ENCODE measurements at places on chromosomes 4 and X.

DNA sequence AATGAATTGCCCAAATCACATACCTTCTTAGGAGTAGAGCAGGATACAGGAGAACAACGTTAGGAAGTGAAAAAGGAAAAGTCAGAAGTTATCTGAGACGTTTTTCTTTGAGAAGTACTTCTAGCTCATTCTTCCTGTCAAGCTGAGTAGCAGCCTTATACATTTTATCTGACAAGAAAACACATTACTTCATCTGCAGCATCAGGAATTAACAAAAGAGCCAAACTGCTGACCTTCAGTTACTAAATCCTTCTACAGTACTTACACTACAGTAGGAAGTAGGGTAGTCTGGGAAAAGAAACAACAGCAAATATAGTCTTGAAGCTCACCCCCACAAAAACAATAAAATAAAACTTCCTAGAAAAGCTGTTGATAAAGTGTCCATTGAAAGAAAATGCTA is 57.0 kb downstream of the ATP11C start:
- DNase-seq, result no peak

- no peak for DNase-seq
Measured at GRCh38 chr4:102732678-102733077, 28.1 kb downstream of the MANBA start.

- DNase-seq, result no peak
Measured at GRCh38 chrX:11117745-11118144, 6.6 kb downstream of the HCCS start.

GRCh38 chr4:173282256-173282562 is 51.9 kb downstream of the HMGB2 start:
- DNase-seq, result no peak

DNA sequence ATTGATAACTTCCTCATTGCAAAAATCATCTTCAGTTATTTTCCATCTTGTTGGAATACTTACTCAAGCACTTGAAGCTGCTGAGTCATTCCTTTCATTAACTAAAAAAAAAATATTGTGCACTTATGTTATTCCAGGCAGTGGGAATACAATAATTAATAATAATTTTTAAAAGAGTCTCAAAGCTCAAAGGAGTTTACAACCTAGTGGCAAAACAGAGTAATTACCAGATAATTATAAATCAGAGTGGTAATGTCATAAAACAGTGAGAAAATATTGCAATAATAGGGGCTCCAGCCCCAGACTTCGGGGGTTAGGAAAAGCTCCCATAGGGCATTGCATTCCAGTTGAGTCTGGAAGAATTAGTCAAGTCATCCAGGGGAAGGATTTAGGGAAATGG is 79.6 kb downstream of the DDX53 start:
- DNase-seq, result no peak

GRCh38 chr4:171718069-171718468 is 95.1 kb upstream of the GALNTL6 start:
- no peak for DNase-seq

- DNase-seq, result no peak
Measured at GRCh38 chr4:107991945-107992630, 2.4 kb downstream of the HADH start.

DNA sequence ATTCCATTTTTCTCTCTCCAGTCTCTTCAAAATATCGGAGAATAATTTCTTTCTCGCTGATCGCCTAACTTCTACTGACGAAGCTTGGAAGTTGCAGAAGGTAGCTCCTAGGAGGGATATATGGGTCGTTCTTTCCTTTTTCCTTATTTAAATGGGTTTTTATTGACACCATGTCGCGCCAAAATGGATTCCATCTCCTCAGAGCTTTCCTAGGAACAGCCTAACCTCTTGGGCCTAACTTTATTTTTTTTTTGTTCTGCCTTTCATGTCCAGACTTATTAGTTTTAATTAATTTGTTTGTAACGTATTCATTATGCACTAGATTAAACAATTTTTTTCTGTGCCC is 359.4 kb upstream of the ZCCHC13 start:
- DNase-seq, result no peak

- DNase-seq, result no peak
Measured at GRCh38 chr4:41038304-41038703, 176.0 kb downstream of the APBB2 start.

DNA sequence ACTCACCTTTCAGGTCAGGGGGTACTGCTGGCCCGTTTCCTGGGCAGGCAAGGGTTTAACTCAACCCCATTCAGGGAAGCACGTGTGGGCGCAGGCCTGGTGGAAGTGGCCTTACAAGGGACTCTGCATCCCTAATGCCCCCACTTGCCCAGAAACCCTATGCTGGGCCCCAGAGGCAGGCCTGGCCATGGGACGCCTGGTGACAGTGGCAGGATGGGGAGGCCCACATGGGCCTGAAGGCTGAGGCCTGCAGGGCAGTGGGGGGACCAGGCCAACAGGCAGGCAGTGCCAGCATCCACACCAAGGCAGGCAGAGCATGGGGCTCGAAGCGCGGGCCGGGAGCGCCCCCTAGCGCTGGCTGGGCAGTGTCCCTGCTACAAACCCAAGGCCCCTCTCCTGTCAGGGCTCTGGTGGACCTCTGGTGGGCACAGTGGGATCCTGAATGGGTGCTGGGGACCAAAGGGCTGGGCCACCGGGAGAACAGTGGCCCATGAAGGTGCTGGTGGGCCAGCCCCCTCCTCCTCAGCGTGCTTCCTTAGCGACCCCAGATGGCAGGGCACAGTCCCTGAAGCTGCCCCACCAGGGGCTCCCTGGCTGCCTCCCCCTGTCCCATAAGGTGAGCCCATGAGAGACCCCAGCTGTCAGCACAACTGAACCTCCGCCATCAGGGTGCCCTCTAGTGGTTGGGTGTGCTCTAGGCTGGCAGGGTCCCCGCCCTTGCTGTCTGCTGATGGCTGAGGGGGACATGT is 16.8 kb downstream of the FGFR3 start:
- peak; percentile 51 for DNase-seq

DNA sequence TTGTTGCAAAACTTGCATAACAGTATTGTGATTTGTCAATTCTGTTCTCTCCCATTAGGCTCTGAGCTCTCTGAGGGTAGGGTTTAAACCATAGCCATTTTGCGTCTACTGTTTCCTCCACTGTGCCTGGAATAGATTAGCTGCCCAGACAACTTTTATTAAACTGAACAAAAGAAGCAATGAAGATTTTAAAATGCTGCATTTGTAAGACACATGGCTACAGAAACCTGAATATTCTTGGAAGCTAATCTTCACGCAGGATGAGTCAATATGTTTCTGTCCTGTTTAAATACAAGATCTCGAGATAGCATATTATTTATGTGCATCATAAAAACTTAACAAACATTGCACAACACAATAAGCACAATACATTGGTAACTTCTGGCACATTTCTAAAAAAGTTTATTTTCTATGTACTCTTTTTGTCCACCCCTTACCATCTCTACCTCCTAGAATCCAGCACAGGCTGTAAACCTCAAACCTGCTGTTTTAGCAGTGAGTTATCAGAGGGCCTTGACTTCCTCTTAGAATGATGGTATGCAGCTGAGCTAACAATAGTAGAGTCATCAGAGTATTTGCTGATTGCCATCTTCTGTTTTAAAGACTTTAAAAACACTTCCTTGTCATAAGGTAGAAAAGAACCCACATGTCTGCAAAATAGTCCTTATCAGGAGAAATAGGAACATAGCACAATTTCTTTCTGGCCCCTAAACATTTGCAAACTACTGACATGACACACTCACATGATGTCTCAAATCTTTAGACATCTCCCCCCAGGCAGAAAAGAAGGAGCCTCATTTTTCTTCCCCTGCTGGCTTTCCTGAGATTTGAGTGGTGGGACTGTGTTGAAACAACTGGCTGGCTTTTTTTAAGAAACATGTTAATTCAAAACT is 10.6 kb upstream of the CCNG2 start:
- DNase-seq, result no peak

DNA sequence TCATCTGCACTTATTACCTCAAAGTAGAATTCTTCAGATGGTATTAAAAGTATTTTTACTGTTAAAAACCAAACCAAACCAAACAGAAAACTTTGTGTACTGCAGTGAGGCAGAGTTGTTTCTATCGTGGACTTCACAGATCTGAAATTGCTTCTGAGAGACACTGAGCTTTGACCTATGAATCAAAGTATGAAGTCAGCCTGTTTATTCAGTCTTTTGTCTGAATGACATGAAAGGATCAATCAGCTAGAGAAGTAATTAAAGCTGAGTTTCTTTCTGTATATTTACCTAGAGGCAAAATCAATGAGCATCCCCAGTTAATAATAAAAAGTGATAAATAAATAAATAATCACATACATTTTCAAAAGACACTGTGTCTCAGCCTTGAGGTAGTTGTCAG is 2121.0 kb downstream of the PCDH7 start:
- DNase-seq, result no peak

DNA sequence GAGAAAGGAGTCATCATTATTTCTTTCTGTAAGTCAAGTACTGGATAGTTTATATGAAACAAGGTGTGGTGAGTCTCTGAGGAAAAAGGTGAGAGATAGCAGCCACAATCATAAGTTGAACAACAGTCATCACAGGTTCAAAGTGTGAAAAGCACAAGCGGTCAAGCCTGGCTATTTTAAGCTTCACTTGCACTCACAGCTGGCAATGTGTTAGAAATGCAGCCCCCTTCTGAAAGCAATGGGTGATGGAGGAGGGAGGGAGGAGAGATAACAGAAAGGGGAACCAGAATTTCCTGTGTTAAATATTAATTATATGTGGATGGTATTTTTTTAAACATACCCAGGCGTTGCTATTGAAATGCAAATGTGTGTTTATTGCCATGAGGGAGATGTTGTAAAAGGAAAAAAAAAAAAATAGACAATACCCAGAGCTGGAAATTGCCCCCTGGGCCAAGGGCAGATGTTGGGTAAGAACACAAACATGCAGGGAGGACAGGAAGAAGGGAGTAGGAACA is 26.9 kb upstream of the BMP3 start:
- no peak for DNase-seq

DNA sequence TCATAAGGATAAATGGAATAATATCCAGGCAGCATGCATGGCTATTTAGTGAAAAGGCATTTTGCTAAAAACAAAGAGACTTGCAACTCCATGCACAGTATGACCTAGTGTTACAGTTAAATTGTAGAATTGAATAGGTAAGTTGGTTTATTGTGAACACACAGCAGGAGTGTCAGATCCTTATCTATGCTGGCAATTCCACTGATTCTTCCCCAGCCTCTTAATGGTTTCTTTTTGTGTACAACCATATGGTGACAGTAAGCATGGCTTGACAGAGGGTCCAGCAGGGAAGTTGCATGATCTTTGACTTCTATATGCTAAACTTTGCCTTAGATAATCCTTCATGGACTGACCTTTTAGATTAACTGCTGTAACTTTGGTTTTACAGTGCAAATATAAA is 936.6 kb upstream of the EPHA5 start:
- no peak for DNase-seq

DNA sequence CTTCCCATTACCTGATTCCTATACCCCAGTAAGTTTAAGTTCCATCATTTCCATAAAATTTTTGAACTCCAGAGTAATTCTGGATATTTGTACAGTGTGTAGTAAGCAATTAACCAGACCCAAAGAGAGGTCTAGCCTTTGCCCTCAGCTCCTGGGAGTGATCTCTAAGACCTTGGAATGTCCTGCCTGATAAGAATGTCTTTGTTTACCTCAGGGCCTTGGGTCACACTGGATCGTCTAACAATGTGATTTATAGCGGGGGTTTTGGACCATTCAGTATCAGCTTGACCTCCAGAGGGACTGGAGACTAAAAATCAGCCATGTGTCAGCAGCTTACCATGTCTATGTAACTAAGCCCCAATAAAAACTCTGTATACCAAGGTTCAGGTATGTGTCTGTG is 330.9 kb upstream of the PPP1R2C start:
- DNase-seq, result no peak

DNA sequence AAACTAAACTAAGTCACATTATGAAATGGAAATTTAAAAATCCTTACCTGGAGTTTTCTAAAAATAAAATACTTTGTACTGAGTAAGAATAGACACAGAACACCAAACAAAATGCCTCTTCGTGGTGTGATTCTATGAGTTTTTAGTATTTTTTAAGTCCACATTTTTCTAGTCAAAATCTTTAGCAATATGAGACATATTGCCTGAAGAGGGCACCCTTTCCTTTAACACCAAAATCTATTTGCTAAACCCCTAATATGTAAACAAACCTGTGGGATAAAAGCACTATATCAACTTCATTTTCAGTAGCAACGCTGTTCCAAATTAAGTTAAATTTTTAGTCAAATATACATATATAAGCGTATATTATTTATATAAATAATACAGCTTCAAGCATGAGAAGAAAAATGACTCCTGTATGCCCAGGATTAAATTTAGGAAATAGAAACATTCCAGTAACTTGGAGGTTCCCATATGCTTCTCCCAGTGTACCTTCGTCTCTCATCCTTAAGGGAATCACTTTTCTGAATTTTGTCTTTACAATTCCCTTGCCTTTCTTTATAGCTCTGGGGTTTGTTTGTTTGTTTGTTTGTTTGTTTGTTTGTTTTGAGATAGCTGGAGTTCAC is 23.0 kb upstream of the PGM2 start:
- peak; percentile 36 for DNase-seq

- DNase-seq, result no peak
Measured at GRCh38 chrX:129717892-129718291, 20.9 kb upstream of the XPNPEP2 start.

GRCh38 chr4:128675083-128675482 is 134.4 kb upstream of the JADE1 start:
- no peak for DNase-seq

- DNase-seq, result no peak
Measured at GRCh38 chr4:112726041-112726440, 89.1 kb downstream of the LARP7 start.

GRCh38 chrX:148416142-148416541 is 84.3 kb upstream of the AFF2 start:
- DNase-seq, result no peak

- DNase-seq, result peak; percentile 3
Measured at GRCh38 chrX:10387011-10387410, 230.2 kb downstream of the CLCN4 start.

GRCh38 chr4:73533515-73534422 is 52.2 kb downstream of the AFM start:
- no peak for DNase-seq

DNA sequence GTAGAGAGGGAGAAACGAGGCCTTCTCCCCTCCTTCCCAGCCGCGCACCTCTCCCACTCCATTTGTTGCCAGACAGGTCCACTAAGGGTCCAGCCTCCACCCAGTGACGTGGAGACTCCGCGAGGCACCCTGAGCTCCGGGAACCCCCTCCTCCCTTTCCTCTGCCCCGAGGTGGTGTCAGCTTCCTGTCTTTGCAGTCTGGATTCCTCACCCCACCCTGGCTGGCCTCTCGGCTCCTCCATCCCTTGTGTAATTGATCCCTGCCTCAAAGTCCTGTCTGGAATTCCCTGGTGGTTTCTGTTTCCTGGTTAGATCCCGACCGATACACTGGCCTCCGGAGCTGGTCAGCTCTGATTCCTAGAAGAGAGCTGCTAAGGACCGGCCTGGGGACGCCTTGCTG is 105.9 kb upstream of the SCOC start:
- DNase-seq, result no peak
